ENCODE measurements at places on chromosomes 7 and 10.

DNA sequence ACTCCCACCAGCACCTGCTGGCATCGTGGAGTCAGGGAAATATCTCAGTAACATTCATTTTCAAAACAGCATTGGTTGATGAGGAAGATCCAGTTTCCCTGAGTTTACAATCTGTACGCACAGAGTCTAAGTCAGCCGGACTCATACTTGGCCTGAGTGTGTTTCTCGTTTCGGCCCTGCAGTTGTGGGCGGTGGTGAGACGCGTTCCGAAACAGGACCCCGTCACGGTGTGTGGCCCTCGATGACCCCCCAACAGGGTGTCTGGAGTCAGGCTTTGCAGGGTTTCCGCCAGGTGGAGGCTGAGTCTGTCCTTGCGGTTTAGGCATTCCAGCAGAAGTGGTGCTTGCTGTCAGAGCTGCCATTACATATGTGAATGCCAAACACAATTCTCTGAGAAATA lies 317.5 kb downstream of the DNAJB6 start:
- no peak for DNase-seq

GRCh38 chr10:66180581-66181318 lies 745.1 kb upstream of the LRRTM3 start:
- DNase-seq = peak; percentile 64

- DNase-seq = no peak
Observed at GRCh38 chr7:70726951-70727378, 405.0 kb upstream of the GALNT17 start.

GRCh38 chr10:22875581-22875980 lies 52.3 kb upstream of the ARMC3 start:
- DNase-seq = no peak

DNA sequence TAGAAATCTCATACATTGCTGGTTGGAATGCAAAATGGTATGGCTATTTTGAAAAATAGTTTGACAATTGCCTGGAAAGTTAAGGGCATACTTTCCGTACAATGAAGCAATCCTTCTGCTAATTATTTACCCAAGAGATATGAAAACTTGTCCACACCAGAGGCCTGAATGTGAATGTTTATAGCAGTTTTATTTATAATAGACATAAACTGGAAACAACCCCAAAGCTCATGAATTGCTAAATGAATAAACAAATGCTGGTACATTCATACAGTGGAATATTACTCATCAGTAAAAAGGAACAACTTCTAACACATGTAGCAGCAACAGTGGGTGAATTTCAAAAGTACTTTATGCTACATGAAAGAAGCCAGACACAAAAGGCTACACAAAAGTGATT lies 42.7 kb downstream of the MMRN2 start:
- no peak for DNase-seq

DNA sequence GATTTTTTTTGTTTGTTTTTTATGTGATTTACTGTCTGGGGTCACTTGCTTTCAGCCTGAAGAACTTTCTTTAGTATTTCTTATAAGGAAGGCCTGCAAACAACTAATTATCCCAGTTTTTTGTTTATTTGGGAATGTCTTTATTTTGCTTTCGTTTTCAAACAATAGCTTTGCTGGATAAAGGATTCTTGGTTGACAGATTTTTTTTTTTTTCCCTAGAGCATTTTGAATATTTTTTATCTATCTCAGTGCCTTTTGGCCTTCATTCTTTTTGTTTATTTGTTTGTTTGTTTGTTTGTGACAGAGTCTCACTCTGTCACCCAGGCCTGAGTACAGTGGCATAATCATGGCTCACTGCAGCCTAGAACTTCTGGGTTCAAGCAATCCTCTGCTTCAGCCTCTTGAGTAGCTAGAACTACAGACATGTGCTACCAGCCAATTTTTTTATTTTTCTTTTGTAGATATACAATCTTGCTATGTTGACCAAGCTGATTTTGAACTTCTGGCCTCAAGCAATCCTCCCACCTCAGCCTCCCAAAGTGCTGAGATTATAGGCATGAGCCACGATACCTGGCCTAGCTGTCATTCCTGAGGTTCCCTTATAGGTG lies 46.3 kb upstream of the FZD9 start:
- no peak for DNase-seq

GRCh38 chr10:49290607-49291006 lies 8.4 kb upstream of the C10orf71 start:
- DNase-seq = peak; percentile 5

DNA sequence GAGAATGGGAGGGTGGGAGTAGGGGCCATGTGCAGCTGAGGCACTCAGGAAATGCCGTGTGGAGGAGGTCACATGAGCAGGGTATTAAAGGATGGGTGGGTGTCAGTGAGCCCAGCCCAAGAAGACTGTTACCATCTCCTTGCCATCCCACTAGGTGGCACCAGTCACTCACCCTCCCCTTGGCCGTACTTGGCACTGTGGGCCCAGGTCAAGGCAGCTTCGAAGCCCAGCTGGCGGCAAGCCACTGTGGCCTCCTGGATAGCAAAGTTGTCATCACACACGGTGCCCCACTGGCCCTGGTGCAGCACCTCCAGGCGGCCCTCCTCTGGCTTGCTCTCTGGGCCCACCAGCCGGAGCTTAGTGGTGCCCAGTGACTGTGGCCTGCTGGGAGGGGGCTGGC lies 5.4 kb downstream of the LOXL4 start:
- DNase-seq = peak; percentile 35

- no peak for DNase-seq
Observed at GRCh38 chr10:110811791-110812581, 59.7 kb upstream of the PDCD4 start.

GRCh38 chr10:112706577-112706976 lies 243.5 kb upstream of the TCF7L2 start:
- no peak for DNase-seq

- DNase-seq = no peak
Observed at GRCh38 chr7:139620676-139621344, 97.3 kb downstream of the CLEC2L start.

GRCh38 chr10:126935263-126935946 lies 30.2 kb downstream of the DOCK1 start:
- DNase-seq = peak; percentile 21

DNA sequence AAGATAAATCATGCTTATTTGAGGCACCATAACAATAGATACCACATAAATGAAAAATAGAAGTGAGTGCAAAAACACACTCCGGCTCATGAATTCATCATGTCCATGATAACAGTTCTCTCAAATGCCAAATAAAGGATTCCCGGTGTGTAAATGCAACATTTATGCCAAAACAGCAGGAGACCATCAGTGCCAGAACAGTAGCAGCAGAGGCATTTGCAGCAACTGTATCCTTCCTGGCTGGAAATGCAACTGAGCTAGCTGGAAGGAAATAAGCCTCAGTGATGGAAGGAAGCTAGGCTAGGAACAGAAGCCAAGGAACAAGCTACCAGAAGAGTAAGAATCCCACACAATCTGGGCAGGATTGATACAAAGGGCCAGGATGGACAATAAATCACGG lies 79.9 kb upstream of the THSD7A start:
- no peak for DNase-seq

GRCh38 chr10:125033146-125033924 lies 91.4 kb downstream of the ZRANB1 start:
- DNase-seq = no peak

- peak; percentile 77 for DNase-seq
Observed at GRCh38 chr10:36493516-36493880, 631.9 kb upstream of the ANKRD30A start.

GRCh38 chr7:155670521-155670920 lies 26.1 kb downstream of the RBM33 start:
- DNase-seq = peak; percentile 16

- peak; percentile 34 for DNase-seq
Observed at GRCh38 chr7:94432817-94433216, 38.1 kb downstream of the COL1A2 start.

GRCh38 chr7:151440799-151441445 lies 981 bp upstream of the CRYGN start:
- DNase-seq = no peak

DNA sequence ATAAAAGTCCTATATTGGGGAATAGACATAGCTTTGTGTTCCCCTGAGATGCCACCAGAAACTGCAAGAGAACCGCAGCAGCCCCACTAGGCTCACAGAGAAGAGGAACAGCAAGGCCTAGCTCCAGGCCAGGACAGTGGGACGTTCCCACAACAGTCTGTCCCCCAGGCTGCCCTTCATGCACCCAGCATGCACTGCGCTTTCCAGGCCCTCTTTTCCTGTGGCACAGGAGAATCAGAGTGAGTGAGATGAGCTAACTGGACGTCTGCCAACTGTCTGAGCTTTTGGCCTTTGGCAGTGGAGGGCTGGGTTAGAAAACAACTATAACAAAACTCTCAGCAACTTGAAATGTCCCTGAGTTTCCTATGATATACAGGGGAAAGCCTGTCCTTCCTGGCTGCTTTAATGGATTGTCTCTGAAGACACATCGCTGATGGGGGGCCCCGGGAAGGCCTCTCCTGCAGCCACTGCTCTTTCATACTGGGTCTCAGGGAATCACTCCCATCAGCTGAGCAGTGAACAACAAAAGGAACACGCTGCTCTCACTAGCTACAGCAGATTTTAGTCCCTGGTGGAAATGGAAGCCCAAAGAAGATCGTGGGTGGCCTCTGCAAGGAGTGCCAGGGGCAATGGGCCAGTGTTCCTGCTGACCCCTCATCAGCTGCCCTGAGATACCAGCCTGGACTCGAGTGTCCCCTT lies 53.5 kb downstream of the PODXL start:
- DNase-seq = peak; percentile 62

DNA sequence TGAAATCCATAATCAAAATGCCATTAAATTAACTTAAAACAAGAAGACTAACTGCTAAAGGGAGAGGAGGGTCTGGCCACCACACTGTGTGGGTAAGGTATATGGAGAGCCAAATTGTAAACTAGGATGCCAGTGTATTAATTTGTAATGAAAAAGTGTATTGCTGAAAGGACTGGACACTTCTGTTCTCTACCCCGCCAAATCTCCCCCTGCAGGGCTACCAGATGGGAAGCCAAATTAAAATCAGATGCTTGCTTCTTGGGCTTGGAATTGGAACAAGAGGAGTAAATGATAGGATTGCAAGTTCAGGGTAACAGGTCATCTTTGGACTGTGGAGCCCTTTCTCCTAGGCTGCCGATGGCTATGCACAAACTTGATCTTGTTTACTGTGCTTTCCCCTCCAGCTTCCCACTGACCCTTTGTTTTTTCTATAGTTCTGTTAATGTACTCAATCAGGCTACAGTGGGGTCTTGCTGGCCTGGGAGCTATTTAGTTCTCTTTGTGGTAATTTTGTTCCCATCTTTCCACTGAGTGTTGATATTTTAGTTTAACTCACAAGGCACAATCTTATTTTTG lies 932.1 kb upstream of the C7orf33 start:
- no peak for DNase-seq

- DNase-seq = peak; percentile 53
Observed at GRCh38 chr10:21534604-21535493, 817 bp downstream of the MLLT10 start.

DNA sequence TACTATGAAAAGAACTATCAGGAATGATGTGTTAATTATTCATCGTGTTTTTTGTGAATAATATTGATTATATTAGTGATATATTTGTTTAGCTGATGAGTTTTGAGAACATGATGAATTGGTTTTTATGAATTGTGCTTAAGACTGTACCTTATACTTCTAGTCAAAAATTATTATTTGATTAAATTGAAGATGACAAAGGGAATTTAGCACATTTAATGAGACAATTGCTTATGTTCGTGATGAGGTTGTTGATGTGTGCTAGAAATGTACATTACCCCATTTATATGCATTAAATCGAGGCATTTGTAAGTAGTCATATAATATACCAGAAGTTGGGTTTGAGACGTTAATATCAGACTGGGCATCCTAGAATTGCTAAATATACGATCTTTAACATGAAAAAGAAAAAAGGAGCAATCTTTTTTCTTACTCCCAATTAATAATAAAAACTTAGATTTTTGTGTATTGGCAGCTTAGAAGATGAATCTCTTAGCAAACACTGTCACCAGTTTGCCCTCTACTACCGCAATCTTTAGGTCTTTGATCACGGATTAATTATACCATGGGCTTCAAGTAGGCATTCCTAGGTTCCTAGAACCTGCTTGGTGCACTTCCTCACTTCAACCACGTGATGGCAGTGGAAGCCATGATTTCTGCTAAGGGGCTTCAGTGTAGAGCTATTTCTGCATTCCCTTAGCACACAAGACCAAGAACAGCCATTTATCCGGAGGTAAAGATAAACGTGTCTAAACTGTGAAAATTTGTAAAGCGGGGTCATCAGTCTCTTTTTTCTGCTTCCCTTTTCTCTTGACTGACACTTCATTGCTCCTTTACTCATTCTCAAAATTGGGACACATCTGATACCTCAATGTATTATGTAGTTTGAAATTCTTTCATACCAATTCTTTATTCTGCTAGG lies 1.6 kb downstream of the KLHDC10 start:
- DNase-seq = peak; percentile 85

DNA sequence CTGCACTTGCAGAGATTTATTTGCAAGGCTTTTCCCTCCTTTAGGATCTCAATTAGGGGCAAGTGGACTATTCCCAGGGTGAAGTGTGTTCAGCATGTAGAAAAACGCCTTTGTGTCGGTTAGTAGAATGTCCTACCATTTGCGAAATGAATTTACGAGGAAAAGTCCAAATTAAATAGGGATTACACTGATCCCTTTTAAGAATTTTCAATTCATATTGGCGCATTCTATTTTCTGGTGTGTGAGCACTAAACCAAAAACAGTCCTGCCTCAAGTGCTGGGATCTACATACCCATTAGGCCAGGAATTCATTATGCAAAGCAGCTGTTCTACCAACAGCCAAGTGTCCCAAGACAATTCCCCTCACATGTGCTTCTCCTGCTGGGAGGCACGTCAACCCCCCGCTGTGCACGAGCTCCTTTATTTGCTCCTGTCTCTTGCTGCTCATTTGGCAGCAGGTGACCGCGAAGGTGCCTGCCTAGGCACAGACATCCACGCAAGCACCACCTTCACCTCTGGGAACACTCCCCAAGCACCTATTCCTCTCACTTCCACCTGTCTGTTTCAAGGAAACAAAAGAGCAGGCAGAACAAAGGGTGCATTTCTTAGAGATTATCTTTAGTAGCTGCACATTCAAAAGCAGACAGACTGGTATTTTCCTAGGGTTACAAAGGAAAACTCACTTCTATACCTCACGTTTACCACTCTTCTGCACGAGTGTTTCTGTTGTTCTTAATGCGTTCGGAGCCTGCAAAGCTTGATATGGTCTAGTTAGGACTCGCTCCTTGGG lies 134.6 kb upstream of the FGFR2 start:
- DNase-seq = no peak

- DNase-seq = no peak
Observed at GRCh38 chr10:98832738-98833137, 386.0 kb upstream of the HPS1 start.

- no peak for DNase-seq
Observed at GRCh38 chr10:75417522-75417927, 13.9 kb upstream of the LRMDA start.
